ENCODE measurements at places on chromosomes 7 and 10.

GRCh38 chr7:1695800-1696454 is 25.9 kb downstream of the ELFN1 start:
- DNase-seq, result no peak

- no peak for DNase-seq
Measured at GRCh38 chr10:121425623-121426022, 172.6 kb downstream of the FGFR2 start.

DNA sequence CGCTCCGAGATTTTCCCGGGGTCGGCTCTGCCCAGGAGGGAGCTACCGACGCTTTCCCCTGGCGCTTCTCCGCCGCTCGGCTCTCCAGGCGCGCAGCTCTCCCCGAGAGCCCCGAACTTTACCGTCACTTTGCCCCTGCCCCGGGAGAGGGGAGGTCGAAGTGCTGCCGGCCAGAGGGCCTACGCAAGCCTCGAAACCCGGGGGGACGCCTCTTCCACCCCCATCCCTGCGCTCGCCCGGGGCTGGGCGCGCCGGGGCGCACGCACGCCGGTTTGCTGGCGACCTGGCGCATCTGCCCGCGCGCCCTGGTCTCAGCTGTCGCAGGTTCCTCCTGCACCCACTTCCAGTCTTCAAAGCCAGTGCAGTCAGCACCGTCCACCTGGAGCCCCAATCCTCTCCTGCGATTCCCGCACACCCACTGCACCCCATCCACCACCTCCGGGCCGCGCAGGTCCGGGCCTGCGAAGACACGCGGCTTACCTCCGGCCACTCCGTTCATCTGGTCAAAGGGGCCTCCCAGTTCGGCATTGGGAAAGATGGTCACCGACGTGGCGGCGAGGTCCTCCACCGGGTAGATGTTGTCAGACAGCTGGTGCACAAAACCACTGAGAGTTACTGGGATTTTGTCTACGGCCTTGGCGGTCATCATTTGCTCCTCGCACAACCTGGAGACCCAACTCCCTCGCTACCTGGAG is 638 bp downstream of the EGR2 start:
- DNase-seq, result peak; percentile 9

DNA sequence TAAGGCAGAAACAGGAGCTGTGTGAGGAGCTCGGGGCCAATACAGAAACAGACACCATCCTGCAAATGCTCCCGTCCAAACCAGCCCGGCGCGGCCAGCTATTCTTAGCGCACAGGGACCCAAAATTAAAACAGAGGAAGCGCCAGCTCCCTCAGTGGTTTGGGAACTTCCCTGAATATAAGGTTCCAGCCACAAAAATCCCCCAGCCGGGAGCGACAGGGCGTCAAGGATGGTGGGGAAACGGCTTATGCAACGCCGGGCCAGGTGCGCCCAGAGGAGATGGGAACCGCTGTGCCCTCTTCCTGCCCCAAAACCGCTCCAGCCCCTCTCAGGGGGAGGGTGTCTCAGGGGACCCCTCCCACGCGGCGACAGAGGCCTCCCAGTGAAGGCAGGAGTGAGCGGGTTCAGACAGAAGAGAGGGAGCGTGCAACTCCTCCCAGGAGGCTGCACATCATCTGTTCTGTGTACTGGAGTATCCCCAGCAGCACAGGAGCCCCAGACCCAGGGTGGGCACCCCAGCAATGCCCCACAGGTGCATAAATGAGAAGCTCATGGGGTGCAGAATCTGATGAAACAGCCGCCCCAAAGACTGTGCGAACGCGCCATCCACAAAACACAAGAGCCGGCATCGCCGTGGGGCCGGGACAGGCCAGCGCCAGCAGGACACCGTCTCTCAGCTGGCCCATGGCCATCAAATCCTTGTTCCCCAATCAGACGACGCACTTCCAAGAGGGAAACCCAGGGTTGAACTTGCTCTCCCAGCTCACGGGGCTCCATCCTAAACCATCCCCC is 73.9 kb upstream of the PDGFA start:
- no peak for DNase-seq

DNA sequence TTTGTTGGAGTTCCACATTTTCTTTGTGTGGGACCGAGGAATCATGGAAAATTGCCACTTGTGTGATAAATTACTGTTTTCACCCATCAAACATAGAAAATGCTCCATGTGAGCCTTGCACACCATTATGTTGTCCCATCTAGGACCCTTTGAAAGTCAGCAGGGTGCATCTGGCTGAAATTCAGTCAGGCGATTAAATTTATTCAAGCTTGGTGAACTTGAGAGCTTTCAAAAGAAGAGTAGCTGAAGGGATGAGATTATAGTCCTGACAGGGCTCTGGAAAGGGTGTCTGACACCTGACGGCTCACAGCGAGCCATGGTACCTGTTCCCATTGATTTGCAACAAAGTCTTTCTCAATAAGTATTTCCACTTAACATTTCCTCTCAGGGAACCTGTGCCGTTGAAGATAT is 399.7 kb upstream of the ETV1 start:
- no peak for DNase-seq

DNA sequence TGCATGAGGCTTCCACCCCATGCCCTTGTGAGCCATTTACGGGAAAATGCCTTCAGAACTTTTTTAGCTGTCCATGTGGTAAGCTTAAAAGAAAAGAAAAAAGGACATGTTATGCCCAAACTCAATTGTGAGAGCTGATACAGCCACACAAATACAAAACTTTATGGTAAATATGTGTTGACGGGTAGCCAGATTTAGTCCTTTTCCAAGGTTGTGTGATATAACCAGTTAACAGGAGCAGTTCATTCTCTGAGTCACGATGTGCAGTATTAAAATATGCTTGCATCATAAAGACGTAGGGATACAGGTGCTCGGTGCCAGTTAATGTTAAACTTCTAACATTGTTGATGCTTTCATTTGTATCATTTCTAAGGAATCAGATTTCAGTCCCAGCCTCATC is 350.4 kb downstream of the DNAJB6 start:
- no peak for DNase-seq

DNA sequence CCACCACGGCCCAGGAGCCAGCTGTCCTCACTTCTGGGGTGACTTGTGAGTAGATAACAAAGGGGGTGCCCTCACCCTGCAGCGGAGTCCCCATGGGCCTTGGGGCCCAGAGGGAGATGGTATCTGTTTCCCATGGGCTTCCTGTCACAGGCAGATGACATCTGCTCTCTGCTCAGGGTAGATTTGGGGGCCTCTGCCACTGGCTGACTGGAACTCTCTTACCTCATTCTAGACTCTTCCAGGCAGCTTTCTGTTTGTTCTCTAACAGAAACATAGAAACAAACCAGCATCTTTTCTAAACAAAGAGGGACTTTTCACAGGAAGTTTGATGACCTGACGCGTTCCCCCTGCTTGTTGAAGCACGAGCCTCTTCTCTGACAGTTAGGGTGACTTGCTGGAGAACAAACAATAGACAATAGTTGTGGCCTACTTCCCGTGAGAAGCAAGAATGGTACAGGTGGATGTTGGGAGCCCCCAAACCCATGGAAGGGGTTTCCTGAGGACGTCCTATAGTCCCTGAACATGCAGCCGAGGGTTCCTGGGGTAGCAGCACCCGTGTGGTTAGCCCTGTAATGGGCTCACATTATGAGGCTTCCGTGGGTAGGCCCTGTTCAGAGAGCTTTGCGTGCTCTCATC is 61.6 kb downstream of the GRK5 start:
- peak; percentile 69 for DNase-seq

- no peak for DNase-seq
Measured at GRCh38 chr7:3267966-3268690, 32.9 kb upstream of the SDK1 start.

DNA sequence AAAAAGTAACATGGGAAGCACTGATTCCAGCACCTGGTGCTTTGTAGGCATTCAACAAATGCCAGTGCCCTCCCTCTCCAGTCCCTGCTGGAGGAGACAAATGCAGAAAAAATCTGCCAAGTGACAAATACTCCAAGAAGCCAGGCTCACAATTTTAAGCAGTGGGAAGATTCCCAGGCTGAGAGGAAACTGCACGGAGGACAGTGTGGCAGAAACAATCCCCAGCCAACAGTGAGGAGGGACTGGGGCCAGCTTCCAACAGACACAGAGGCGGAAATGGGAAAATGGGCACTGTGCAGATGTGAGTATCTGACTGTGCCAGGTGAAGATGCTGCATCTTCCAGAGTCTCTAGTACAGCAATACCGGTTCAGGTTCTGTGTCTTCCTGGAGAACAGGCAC is 106.3 kb downstream of the SLIT1 start:
- DNase-seq, result no peak

GRCh38 chr7:22296916-22297315 is 60.0 kb downstream of the RAPGEF5 start:
- no peak for DNase-seq

- no peak for DNase-seq
Measured at GRCh38 chr7:83519240-83519639, 129.7 kb downstream of the SEMA3E start.

Measured in T-helper 9 cell (primary cell).